Stimulated activated CD8-positive, alpha-beta memory T cell treated with anti-CD3 and anti-CD28 coated beads, Interleukin-4, amount 100 ng/mL, for 4 hours (primary cell): ENCODE measurements at places on chromosomes 13 and 19.

DNA sequence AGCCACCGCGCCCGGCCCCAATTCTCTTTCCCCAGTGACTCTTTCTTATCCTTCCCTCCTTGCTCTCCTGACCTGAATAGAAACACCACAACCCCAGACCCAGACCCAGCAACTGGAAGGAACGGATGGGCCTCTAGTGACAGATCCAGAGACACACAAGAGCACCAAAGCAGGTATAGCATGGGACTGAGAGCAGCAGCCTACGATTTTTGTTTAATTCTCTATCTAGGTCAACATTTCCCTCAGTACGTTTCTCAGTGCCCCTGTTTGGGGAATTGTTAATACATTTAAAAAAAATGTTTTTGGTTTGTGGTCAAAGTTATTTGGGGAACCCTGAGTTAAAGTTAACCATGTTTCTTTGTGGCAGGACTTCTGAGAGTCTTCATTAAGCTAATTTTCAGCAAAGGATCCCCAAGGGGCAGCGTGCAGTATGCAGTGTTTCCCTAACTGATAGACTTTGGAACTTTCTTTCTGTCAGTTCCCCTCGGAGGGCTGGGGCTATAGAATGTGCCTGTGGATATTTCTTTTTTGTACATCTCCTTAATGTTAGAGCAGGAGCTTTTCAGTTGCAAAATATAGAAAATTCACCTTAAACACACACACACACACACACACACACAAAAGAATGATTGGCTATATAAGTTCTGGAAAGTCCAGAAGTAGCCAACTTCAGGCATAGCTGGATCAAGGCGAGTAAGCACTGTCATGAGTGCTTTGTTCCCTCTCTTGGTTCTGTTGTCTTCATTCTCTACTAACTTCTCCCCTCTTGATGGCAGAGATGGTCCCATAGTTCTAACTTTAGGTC, 6.3 kb downstream of the FXYD5 start:
- no peak for DNase-seq

DNA sequence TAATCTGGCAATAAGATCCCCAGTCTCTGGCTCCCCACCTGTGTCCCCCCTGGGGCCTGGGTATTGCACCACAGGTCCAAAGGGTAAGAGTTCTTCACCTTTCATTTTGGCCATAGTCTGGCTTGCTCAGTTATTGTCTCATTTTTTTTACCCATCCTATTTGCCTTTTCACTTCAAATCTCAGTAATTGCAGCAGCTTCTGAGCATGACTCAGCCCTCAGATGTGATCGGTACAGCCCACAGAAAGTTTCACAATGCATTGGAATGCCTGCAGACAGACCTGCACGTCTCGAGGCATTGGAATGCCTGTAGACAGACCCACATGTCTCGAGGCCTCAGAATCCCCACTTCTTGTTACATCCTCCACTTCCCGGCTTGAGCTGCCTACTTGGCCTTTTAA, 173.6 kb downstream of the NUFIP1 start:
- DNase-seq: no peak

DNA sequence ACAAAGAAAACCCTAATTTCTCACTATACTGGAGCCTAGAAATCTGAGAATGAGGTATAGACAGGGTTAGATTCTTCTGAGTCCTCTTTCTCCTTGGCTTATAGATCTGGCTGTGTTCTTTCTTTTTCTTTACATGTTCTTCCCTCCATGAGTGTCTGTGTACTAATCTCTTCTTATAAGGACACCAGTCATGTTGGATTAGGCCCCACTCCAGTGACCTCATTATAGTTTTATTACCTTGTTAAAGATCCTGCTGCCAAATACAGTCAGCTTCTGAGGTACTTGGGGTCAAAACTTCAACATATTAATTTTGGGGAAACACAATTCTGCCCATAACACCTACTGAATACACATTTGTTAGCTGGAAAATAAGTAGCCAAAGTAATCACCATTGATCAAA, 302.6 kb downstream of the PCDH9 start:
- DNase-seq: no peak

GRCh38 chr19:3479177-3479833, 1.0 kb downstream of the SMIM24 start:
- no peak for DNase-seq

GRCh38 chr13:96710166-96710862, 284.0 kb downstream of the OXGR1 start:
- DNase-seq: no peak
